Testis (tissue), 5 donors: ENCODE measurements at places on chromosomes 2 and 18.

DNA sequence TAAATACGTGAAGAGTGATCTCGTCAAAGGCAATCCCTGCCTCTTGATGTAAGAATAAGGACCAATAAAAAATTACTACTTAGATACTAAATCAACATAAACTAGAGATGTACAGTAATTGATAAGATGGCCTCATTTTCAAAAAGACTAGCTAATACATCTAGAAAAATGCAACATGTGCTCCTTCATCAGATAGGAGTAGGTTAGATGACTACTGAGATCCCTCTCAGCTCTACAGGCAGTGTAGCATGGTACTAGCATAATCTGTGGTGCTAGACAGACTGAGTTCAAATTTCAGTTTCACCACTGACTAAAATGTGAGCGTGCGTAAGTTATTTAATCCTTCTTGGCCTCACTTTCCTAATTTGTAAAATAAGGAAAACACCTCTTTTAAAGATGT, 82.6 kb upstream of the FRZB start:
- H3K27me3 ChIP-seq: no peaks in the 10 kb centered on the region
- no peaks in the 10 kb centered on the region for H3K36me3 ChIP-seq
- H3K27ac ChIP-seq: no peak overlapping the region
- no peak for DNase-seq
- no peaks in the 10 kb centered on the region for H3K4me1 ChIP-seq

DNA sequence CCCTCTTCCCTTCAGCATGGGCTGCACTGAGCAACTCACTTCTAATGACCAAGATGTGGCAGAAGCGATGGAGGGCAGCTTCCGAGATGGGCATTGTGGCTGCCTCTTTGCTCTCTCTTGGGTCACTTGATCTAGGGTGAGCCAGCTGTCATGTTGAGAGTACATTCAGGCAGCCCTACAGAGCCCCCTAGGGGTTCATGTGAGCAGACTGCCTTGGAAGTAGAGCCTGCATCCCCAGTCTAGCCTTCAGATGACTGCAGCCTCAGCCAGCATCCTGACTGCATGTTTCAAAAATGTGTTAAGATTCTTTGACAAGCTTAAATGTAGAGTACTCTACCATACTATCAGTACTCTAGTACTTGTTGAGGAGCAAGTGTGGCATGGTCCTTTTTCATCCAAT, 143.9 kb downstream of the NCK2 start:
- H3K36me3 ChIP-seq: no peaks in the 10 kb centered on the region
- H3K4me1 ChIP-seq: peaks cover 31% of the 10 kb centered on the region
- no peak overlapping the region for H3K27ac ChIP-seq
- no peaks in the 10 kb centered on the region for H3K27me3 ChIP-seq

- no peaks in the 10 kb centered on the region for H3K27me3 ChIP-seq
- H3K4me1 ChIP-seq: peaks cover 8% of the 10 kb centered on the region
- DNase-seq: no peak
- no peak overlapping the region for H3K4me3 ChIP-seq
Observed at GRCh38 chr2:158500333-158500732, 43.6 kb downstream of the PKP4 start.

DNA sequence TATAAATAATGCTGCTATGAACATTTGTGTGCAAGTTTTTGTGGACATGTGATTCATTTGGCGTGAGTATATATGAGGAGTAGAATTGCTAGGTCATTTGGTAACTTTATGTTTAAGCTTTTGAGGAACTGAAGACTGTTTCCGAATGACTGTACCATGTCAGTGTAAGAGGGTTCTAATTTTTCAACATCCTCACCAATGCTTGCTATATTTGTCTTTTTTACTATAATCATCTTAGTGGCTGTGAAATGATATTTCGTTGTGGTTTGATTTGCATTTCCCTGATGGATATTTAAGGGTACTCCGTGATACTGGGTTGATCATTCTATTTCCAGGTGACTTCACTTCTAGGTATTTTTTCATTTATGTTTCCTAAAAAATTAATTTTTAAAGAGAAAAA, 241.1 kb downstream of the BCL2 start:
- H3K4me1 ChIP-seq: no peaks in the 10 kb centered on the region
- no peaks in the 10 kb centered on the region for H3K36me3 ChIP-seq
- no peak overlapping the region for H3K27ac ChIP-seq
- H3K27me3 ChIP-seq: no peaks in the 10 kb centered on the region
- no peak for DNase-seq

DNA sequence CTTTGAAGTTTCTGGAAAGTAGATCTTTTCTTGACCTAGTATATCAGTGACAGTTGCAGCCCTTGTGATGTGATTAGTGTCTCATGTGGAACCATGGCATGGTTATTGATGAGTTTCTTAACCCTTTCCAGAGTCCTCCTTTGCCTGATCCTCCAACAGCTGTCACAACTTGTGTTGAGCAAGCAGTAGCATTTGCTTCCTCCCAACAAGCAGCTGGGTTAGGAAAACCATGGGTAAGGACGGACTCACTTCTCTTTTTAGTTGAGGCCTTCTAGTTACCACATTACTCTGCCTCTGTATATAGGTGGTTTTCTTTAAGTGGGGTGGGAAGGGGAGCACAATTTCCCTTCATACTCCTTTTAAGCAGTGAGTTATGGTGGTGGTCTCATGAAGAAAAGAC, 96.3 kb downstream of the XRCC5 start:
- H3K27me3 ChIP-seq: no peaks in the 10 kb centered on the region
- no peak for DNase-seq
- no peaks in the 10 kb centered on the region for H3K36me3 ChIP-seq

DNA sequence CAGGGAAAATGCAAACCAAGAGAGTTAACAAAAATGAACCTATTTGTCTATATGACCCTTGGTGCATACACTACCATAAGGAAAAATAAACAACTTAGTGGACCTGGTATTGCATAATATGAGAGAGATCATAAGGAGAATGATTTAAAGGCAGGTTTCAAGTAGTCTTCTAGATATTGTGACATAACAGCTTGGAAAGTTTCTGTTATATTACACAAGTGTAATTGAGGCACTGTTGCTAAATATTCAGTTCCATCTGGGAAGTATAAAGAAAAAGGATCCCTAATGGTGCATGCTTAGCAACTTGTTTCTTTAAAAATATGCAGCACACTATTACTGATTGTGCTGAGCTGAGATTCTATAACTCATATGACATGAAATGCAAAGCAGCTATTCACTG, 252.2 kb upstream of the SPHKAP start:
- no peak overlapping the region for H3K4me3 ChIP-seq
- DNase-seq: no peak
- no peak overlapping the region for H3K27ac ChIP-seq
- H3K36me3 ChIP-seq: no peaks in the 10 kb centered on the region

DNA sequence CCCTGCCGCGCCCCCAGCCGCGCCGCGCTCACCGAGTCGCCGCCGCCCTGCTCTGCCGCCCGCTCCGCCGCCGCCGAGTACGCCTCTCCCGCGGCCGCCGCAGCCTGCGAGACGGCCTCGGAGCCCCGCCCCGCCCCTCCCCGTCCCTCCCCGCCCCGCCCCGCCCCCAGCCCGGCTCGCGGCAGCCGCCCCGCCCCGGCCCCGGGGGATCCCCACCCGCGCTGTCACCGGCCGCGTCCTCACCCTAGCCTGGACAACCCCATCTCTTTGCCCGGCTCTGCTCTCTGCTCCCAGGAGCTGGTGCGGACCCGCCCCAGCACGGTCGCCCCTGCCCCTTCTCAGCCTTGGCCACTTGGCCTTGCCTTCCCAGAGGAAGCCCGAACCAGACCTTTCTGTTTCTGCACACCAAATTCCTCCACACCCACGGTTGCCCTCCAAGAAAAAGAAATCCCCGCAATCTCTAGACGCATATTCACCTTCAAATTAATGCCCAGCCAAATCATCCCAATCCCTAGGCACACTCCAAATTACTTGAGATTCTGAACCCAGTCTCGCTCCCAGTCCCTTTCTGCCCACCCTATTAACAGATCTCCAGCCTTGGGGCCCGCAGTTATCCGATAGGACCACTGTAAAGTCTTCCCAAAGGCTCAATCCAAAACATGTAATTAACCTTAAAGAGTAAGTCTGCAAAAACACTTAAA, at the start of gene CYRIA:
Gene CYRIA, minus strand, starts transcription at position 87 of the 701 bp plus-strand sequence. CDS start 77,715 bp downstream, outside the sequence.
- H3K27ac ChIP-seq: no peak within 1 kb of the TSS
- DNase-seq: peak; percentile 60
- H3K4me3 ChIP-seq: peak within 1 kb of the TSS; percentile 56
- H3K36me3 ChIP-seq: no peaks in the 10 kb centered on the region

DNA sequence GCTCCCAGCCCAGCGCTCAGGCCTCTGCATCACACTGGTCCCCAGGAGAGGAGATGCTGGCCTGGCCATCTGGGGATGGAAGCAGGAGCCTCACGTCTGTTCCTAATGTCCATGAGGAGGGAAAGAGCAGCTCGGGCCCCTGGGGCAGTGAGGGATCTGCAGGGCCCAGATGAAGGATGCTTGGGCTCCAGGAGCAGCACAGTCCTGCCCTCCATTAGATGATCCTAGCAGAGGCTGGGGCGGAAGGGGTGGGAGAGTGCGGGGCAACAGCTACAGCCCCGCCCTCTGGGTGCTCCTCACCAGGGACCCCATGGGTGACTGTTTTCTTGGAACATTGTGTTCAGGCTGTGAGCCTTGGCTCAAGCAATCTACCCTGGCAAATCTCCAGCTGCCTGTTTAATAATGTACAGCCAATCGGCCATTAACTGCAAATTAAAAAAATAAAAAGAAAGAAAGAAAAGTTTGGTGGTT, 49.7 kb downstream of the TNS1 start:
- peaks cover 87% of the 10 kb centered on the region for H3K4me1 ChIP-seq
- no peaks in the 10 kb centered on the region for H3K27me3 ChIP-seq
- no peak overlapping the region for H3K4me3 ChIP-seq
- DNase-seq: peak; percentile 67
- no peaks in the 10 kb centered on the region for H3K36me3 ChIP-seq
- H3K27ac ChIP-seq: peak overlapping the region; percentile 27

DNA sequence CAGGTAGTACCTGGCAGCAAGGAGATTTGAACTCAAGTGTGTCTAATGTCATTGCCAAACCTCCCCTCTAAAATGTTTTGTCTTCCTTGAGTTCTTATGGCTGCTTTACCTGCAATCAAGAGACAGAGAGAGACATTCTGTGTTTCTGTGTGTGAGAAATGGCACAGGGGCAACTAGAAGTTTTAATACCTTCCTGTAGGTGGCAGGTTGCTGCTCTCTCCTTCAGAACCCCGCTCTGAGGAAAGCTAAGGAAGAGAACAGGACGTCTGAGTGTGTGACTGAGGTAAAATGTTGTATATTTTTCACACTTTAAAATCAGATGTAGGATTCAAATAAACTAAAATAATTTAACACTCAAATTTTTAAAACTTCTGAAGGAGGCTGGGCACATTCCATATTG, 19.2 kb downstream of the DTNA start:
- H3K4me1 ChIP-seq: peaks cover 14% of the 10 kb centered on the region
- DNase-seq: peak; percentile 14
- no peak overlapping the region for H3K4me3 ChIP-seq
- H3K36me3 ChIP-seq: no peaks in the 10 kb centered on the region

GRCh38 chr2:156192468-156192867, 140.1 kb downstream of the NR4A2 start:
- no peak overlapping the region for H3K4me3 ChIP-seq
- H3K36me3 ChIP-seq: no peaks in the 10 kb centered on the region
- no peak for DNase-seq
- no peak overlapping the region for H3K27ac ChIP-seq
- H3K4me1 ChIP-seq: no peaks in the 10 kb centered on the region

GRCh38 chr2:184735611-184736010, 137.3 kb downstream of the ZNF804A start:
- H3K27ac ChIP-seq: no peak overlapping the region
- DNase-seq: no peak
- H3K4me1 ChIP-seq: no peaks in the 10 kb centered on the region
- H3K27me3 ChIP-seq: no peaks in the 10 kb centered on the region

DNA sequence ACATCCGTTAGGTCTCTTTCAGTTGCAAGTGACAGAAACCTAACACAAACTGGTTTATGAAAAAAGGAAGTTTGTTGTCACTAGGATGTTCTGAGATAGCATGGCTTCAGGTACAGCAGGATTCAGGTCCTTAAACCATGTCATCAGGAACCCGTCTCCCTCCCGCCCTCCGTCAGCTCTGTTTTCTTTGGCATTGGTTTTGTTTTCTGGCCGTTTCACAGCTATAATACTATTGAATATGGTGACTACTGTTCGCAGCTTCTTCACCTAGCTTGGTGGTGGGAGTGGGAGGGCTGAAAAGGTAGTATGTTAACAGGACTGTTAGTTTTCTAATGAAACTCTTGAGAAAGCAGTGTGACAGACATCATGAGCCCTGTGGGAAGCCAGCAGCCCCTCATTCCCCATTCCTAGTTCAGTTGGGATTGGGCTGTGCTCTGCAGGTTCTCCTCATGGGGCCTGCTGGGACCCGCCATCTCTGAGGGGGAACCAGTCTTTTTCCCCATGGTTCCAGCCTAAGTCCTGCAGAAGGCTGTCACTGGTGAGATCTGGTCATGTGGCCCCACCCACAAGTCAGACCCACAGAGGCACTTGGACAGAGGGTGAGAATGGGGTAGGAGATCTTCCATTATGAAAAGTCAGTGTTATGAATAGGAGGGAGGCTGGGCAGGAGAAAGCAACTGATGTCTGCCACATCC, 12.1 kb downstream of the PTMA start:
- no peak overlapping the region for H3K4me3 ChIP-seq
- no peaks in the 10 kb centered on the region for H3K27me3 ChIP-seq

DNA sequence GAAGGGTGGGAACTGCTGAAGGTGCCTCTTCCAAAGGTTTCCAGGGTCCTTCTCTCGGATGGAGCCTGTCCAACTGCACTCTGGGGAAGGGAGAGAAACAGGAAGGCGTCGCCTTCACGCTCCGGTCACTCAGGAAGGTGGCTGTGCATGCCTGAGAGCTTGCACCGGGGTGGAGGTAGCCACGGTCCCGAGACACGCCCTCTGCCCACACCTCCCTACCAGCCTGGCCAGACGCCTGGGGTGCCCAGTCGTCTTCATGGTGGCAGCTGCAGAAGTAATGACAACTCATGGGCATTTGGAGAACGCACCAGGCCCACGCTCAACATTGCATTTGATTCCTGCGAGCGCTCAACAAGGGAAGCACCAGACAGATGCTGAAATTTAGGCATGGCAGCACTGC, 59.9 kb downstream of the ADNP2 start:
- H3K36me3 ChIP-seq: no peaks in the 10 kb centered on the region
- no peaks in the 10 kb centered on the region for H3K27me3 ChIP-seq
- H3K4me1 ChIP-seq: no peaks in the 10 kb centered on the region
- no peak overlapping the region for H3K27ac ChIP-seq

GRCh38 chr2:86336675-86337243, 667 bp downstream of the REEP1 start:
- peak overlapping the region; percentile 61 for H3K4me3 ChIP-seq
- no peaks in the 10 kb centered on the region for H3K36me3 ChIP-seq
- H3K27ac ChIP-seq: peak overlapping the region; percentile 64
- no peaks in the 10 kb centered on the region for H3K27me3 ChIP-seq

DNA sequence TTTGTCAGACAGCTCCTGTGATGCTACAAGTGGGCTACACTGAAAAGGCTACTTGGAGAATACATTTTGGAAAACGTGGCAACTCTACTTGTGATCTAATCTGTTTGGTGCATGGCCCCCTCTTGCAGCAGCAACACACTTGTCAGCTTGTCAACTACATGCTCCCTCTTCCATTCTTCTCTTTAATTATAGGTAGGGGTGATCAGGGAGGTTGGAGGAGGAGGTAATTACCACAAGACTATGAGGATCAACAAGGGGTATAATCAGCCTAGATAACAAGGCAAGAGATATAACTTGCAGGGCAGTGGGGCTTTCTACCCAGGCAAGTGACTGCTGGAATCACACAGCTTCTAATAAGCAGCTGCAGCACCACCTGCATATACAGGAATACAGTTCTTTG, 104.9 kb downstream of the ACVR1 start:
- DNase-seq: no peak
- H3K27ac ChIP-seq: no peak overlapping the region
- H3K4me3 ChIP-seq: no peak overlapping the region
- H3K27me3 ChIP-seq: no peaks in the 10 kb centered on the region
- no peaks in the 10 kb centered on the region for H3K36me3 ChIP-seq
- H3K4me1 ChIP-seq: no peaks in the 10 kb centered on the region
